ENCODE measurements at places on chromosomes 13 and 19.

DNA sequence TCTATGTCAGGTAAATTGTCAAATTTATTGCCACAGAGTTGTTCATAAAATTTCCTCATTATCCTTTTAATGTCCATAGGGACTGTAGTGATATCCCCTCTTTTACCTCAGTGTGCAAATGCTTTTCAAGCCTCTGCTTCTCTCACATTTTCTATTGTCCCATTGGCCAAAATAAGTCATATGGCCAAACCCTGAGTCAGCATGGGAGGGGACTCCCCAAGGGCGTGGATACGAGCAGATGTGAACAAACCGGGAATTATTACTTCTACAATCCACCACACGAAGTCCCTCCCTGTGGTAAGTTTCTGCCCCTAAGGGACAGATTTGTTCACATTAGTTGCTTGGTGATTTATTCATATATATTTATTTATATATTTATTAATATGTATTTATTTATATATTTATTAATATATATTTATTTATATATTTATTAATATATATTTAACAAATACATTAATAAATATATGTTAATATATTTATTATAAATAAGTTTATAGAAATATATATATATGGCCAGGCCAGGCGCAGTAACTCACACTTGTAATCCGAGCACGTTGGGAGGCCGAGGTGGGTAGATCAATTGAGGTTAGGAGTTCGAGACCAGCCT is 20.1 kb upstream of the CAMSAP3 start:
- DNase-seq, result peak; percentile 9

GRCh38 chr13:40986101-40986856 is 32.8 kb downstream of the ELF1 start:
- no peak for DNase-seq

- no peak for DNase-seq
Observed at GRCh38 chr13:46109451-46109850, 4.6 kb upstream of the CPB2 start.

DNA sequence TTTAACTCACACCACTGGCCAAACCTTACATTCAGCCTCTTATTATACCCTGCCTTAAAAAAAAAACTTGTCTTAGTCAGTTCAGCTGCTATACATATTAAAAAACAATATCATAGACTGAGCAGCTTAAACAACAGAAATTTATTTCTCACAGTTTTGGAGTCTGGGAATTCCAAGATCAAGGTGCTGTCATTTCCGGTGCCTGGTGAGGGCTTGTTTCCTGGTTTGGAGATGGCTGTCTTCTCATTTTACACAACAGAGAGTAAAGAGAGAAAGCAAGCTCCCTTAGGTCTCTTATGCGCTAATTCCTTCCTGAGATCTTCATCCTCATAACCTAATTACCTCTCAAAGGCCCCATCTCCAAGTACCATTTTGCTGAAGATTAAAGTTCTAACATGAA is 769.2 kb downstream of the DIAPH3 start:
- DNase-seq, result no peak

- DNase-seq, result no peak
Observed at GRCh38 chr13:78915015-78915414, 256.1 kb upstream of the OBI1 start.

DNA sequence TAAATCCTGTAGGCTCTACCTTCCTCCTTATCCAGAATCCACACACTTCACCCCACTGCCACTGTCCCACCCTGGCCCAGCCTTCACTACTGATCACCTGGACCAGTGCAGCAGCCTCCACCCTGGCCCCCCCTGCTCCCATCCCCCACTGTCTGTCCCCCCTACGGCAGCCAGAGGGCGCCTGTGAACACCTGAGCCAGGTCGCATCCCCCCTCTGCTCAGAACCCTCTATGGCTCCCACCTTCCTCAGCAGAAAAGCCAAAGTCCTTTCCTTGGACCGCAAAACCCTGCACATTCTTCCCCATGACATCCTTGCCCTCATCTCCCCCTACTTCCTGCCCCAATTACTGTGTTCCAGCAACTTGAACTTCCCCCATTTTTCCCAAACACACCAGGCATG is 20.6 kb downstream of the ELAVL3 start:
- DNase-seq, result no peak

DNA sequence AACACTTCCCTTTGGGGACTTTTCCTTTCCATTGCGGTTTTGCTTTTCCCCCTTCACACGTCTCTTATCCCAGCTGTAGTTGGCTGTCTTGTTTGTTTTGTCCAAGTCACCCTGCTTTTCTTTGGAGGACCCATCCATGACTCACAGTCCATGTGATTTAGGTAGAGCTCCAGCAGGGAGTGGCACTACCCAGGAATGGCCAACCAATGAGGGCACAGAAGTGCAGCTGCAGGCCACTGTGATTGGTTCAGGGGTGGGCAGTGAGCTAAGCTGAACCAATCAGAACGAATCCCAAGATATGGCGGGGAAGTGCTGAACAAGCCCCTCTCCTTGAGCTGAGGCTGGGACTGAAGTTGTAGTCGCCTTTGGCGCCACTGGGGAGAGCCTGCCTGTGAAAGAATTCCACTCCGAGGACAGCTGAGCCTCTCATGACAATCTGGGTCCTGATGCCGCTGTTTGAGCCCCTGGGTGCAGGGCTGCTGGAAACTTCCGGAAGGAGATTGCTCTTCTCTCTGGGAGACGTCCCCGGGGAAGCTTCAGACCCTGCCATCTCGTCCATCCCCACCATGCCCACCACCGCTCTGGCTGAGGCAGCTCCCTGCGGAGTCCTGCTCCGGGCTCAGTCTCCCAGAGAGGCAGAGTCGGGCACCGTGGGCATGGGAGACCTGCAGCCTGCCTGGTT is 62.9 kb upstream of the URI1 start:
- peak; percentile 20 for DNase-seq

- DNase-seq, result no peak
Observed at GRCh38 chr13:111882351-111882750, 184.6 kb upstream of the SOX1 start.

GRCh38 chr19:42479736-42480135 is 37.0 kb upstream of the CXCL17 start:
- no peak for DNase-seq

DNA sequence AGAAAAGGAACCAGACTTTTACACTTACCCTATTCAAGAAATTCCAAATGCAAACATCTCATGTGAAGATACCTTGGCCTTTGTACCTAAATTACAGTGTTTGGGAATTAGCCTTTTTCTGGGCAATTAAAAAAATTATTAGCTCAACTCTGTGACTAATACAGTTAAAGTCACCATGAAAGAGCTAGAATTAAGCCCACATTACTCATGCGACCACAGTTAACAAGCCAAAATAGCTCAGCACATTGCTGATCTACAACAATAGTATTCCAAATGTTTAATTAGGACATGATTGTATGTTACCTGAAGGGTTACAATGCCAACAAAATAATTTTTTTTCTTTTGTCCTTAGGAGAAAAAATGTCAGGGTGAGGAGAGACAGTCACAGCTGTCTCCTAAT is 263.6 kb upstream of the GPC6 start:
- DNase-seq, result peak; percentile 50

DNA sequence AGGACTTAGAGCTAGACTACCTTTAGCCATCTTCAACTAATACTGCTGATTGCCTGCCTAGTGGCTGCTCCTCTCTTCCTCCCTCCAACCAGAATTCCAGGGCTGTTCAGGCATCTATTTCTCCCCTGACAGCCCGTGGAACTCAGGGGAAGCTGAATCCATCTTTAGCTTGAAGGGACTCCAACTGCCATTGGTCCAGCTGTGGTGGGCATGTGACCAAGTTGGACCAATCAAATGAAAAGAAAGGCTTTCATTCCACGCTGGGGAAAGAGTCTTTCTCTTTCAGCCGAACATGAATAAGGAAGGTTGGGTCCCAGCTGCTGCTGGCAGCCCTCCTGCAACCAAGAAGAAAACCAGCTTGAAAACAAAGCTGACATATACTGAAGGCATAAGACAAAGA is 168.5 kb upstream of the OBI1 start:
- DNase-seq, result no peak

All from foreskin fibroblast (primary cell).